ENCODE measurements at places on chromosomes 2 and 18.

GRCh38 chr2:231300020-231300721 lies 95.3 kb upstream of the B3GNT7 start:
- no peak for DNase-seq

DNA sequence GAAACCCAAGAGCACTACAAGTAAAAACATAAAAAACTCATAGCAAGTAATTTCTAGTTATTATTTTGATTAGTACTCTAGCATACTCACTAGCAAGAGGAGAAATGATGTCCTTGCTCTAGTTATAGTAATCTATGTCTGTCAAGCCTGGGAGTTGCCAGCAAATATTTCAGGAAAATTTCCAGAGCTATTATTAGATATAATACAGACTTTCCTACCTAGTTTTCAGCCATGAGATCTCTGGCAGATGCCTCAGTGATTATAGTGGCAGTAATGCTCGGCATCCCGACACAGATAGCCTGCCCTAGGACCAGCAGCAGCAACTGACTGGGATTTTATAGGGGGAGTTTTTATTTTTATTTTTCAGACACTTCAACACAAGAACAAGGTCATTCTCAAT lies 224.4 kb downstream of the ZNF385B start:
- no peak for DNase-seq

DNA sequence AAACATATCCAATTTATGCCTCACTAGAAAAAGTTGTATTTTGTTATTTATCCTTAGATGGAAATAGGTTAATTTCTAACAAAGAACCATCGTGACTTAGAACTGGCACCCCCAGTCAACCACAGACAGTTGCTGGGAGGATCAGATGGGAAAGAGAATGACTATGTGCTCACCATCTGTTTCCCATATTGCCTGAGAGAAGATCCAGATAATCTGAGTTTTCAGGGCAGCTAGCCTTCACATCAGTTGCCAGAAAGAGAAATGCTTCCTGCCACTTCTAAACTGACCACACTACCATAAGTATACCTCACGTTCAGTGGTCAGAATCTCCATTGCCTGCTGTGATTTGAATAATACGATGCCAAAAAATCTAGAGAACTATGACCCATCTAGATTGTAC lies 28.4 kb upstream of the NEB start:
- no peak for DNase-seq

- peak; percentile 46 for DNase-seq
Observed at GRCh38 chr2:212426637-212427412, 111.8 kb downstream of the ERBB4 start.

GRCh38 chr18:76416911-76417310 lies 78.1 kb downstream of the ZNF516 start:
- DNase-seq = no peak

DNA sequence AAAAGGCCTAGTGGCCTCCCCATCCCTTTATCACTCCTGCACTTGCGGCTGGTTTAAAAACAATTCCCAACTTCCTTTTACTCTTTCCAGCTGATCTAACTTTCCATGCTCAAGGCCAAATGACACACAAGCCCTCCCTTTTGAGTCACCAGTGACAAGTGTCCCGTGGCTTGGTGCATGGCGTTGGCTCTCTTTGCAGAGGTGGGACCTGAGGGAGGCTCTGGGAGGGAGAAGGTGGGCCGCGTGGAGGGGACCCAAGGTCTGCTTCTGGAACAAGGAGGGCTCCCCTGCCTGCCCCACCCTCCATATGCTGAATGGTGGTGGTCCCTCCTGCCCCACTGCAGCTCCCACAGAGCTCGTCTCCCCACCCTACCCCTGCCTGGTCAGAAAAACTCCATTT lies 30.8 kb upstream of the HPCAL1 start:
- no peak for DNase-seq

- DNase-seq = no peak
Observed at GRCh38 chr18:43271593-43272432, 5.5 kb downstream of the SYT4 start.

DNA sequence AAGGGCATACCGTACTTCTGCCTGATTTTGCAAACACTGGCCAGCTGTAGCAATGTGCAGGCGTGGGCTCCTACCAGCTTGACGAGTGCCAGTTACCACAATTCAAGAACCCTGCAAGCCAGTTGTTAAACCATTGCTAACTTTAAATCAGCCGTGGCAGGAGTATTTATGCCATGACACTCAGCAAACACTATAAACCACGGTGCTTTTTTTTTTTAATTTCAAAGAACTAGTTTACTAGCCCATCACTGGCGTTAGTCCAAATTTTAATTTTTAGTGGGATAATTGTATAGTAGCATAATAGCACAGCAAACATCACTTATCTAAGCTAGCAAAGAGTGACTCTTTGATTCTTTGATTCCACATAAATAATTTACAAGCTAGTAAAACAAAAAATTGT lies 111.1 kb downstream of the COL4A4 start:
- no peak for DNase-seq

DNA sequence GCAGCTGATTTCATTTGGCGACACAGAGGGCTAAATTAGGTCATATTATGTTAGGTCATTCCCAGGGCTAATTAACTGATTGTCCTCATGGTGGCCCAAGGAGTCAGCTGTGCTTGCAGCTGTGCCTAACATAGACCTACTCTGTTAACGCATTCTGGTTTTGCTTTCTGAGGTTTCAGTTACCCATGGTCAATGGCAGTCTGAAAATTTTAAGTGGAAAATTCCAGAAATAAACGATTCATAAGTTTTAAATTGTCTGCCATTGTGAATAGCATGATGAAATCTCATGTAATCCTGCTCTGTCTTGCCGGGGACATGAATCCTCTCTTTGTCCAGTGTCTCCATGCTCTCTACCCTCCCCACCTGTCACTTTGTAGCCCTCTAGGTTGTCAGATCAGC lies 168.7 kb downstream of the KCNS3 start:
- no peak for DNase-seq
